ENCODE measurements at places on chromosomes 5 and 9.

GRCh38 chr9:128438343-128439109 is 17.3 kb upstream of the ODF2 start:
- DNase-seq, result peak; percentile 40

DNA sequence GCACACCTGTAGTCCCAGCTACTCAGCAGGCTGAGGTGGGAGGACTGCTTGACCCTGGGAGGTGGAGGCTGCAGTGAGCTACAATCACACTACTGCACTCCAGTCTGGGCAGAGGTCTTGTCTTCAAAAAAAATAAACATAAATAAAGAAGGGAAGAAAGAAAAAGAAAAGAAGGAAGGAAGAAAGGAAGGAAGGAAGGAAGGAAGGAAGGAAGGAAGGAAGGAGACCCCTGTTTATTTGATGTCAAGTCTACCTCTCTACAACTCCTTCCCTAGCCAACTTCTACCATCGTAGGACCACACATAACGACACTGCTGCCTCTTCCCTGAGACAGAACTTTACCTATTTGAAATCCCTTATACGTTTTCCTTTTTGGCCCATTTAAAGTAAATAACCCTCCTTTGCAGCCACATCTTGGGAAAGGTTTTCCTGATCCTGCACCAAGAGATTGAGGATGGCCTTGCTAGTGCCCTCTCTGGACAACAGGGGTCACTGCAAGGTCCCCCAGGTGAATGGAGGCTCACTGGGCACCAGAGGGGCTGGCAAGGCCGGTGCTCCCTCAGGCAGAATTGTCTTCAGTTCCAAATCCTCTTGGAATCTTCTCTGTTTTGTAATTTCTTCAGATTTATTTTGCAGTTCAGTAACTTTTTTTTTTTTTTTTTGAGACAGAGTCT is 10.5 kb downstream of the RPS14 start:
- DNase-seq, result no peak

GRCh38 chr5:74543162-74543995 is 97.1 kb downstream of the ENC1 start:
- DNase-seq, result no peak

- no peak for DNase-seq
Observed at GRCh38 chr9:120914953-120915352, 11.6 kb downstream of the TRAF1 start.

- no peak for DNase-seq
Observed at GRCh38 chr5:124040799-124041198, 528.8 kb downstream of the CSNK1G3 start.

DNA sequence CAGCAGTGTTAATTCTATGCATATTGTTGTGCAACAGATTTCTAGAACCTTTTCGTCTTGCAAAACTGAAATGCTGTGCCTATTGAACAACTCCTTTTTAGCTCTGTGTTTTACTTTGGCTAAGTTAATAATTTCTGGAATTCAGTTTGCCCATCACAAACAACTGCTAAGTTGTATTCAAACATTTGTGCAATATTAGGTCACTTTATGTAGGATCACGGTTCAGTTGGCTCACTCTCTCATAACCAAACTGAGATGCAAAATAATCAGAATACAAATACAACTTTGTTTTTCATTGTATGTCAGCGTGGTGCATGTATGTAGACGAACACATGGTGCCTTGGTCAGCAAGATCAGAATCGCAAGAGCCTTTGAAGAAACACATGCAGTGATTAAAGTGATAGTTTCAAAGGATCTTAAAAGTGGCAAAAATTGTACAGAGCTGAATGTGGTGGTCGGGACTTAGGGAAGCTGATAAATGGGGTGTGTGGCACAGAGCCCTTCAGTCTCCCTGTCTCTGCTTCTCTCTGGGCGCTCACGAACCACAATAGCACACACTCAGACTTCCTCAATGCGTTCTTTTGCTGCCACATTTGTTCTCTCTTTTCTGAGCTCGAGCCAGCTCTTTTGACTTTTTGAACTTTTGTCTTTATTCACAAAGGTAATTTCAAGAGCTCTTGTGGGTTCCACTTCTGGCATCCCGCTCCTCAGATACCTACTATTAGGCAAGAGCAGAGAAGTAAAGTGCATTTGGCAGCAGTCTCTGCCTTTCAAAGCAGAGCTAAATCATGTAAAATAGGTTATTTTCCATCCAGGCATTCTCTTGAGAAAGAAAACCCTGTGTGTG is 112.4 kb upstream of the CTSL start:
- no peak for DNase-seq

DNA sequence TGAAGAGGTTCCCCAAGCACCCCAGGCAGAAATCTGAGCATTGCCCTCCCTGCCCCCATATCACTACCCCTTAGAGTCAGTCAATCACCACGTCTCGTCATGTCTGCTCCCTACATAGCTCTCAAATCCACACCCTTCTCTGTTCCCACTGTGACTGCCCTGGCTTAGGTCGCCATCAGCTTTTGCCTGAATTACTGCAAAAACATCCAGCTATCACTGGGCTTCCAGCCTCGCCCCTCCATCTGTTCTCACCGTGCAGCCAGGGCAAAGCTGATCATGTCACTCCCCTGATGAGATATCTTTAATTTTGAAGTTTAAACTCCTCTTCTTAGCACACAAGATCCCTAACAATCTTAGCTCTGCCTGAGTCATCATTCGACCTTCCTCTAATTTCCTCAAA is 89.6 kb upstream of the TBC1D2 start:
- DNase-seq, result no peak
